ENCODE measurements at places on chromosomes 13 and 19.

GRCh38 chr19:13207846-13208671 lies 57.8 kb downstream of the IER2 start:
- no peak for DNase-seq

- DNase-seq: peak; percentile 73
Observed at GRCh38 chr19:55647732-55648584, at the start of gene CCDC106. Gene CCDC106 (plus strand): TSS chr19:55648212. CDS start chr19:55649047, 835 bp downstream.

GRCh38 chr19:35249848-35250711 lies 1.3 kb downstream of the LSR start:
- no peak for DNase-seq

- no peak for DNase-seq
Observed at GRCh38 chr19:55598034-55598433, 1.3 kb downstream of the FIZ1 start.

DNA sequence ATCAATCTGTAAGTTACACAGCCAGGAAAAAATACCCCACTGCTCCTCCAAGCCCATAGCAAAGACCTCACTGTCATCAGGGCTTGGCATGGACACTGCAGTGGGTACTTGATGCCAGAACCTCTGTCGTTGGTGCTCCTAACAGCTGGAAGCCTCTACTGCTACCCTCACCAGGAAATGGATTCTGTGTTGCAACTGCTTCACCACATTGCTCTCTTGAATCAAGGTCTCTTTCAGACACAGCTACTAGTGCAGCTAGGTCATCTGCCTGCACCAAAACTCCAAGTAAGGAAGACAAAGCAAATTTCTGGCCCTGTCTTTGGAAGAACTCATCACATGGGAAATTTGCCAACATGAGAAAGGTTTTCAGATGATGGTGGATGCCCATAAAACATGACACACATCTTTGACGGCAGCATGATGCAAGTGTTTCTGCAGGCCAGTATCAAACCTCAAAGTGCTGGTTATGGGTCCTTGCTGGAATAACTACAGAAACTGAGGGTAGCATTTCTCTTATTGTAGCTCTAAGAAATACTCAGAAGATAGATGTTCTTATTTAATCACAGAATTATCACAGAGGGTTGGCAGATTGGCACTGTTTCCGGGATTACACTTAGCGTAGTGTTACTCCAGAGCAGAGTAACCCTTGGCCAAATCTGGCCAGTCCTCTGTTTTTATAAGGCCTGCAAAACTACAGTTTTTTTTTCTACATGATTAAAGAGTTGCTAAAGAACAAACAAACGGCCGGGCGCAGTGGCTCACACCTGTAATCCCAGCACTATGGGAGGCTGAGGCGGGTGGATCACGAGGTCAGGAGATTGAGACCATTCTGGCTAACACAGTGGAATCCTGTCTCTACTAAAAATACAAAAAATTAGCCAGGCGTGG lies 12.9 kb upstream of the PCCA start:
- no peak for DNase-seq

DNA sequence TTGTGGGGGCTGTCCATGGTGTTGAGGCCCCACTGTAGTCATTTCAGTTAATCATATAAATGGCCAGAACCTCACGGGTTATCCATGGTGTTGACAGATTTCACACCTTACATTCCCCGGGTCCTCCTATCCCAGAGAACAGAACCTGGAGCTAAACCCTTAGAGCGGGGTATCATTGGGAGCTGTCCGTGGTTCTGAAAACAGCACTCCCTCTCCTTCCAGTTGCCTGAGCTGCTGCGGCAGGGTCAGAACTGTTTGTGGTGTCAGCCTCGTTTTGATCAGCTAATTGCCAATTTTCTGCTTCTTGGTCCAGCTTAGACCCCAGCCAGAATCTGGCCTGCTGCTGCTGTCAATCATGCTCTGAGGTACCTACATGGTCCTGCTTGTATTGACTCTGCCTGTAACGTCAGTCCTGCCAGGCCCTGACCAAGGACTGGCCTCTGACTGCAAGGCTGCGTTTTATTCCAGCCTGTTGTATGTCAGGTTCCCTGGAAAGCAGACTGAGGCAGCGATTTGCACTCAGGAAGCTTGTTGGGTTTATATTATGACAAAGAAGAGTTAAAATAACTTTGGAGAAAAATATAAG lies 55.8 kb upstream of the KCTD15 start:
- peak; percentile 53 for DNase-seq

- DNase-seq: no peak
Observed at GRCh38 chr13:28415994-28416421, 78.9 kb downstream of the FLT1 start.

All from Calu3 (cell line).